ENCODE measurements at places on chromosomes 1 and 21. TPM values are rescaled to one million over a fixed set of nuclear protein-coding genes. Genes with fewer than 3 reads are reported as not detected.

DNA sequence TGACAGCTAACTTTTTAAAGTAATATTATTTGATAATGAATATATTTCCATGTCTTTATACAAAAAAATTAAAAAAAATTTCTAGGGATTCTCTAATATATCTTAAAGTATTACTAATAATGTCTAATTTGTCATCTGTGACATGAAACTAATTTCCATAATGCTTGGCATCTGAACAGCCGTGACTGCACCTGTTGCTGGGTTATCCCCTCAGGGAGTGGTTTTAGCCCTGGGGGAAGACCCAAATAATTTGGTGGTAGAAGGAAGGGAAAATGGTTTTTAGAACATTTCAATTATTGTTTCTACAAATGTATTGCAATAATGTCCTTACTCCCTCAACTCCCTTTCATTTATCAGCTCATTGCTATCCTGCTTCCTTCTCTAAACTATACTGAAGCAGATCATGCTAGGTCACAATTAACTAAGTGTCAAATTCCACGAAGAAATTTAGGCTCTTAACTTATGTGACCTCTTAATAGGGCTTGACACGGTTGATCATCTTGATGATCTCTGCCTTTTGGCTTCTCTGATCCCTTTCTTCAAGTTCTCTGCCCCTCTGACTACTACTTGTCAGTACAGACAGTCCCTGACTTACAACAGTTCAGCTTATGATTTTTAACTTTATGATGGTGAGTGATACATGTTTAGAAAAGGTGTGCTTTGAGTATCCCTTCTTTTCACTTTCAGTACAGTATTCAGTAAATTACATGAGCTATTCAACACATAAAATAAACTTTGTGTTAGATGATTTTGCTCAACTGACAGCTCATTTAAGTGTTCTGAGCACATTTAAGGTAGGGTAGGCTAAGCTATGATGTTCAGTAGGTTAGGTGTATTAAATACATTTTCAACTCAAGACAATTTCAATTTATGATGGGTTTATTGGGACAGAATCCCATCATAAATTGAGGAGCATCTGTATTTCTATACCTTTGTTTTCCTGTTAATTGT, 26.4 kb upstream of the DPH5 start:
- H3K27me3 ChIP-seq, result no peaks in the 10 kb centered on the region
- H3K4me1 ChIP-seq, result no peaks in the 10 kb centered on the region
- H3K4me3 ChIP-seq, result no peak overlapping the region
- no peak for DNase-seq
- H3K36me3 ChIP-seq, result peaks cover 8% of the 10 kb centered on the region

GRCh38 chr1:51863384-51863783, 15.1 kb downstream of the NRDC start:
- H3K4me3 ChIP-seq, result no peak overlapping the region
- no peak for DNase-seq
- H3K36me3 ChIP-seq, result peaks cover 15% of the 10 kb centered on the region
- H3K27ac ChIP-seq, result no peak overlapping the region
- H3K27me3 ChIP-seq, result no peaks in the 10 kb centered on the region
- peaks cover 37% of the 10 kb centered on the region for H3K4me1 ChIP-seq

GRCh38 chr1:153801028-153801625, 25.9 kb downstream of the SLC27A3 start:
- peak overlapping the region; percentile 23 for H3K27ac ChIP-seq
- H3K36me3 ChIP-seq, result peaks cover 13% of the 10 kb centered on the region
- peaks cover 37% of the 10 kb centered on the region for H3K4me1 ChIP-seq
- no peaks in the 10 kb centered on the region for H3K27me3 ChIP-seq
- DNase-seq, result no peak
- H3K4me3 ChIP-seq, result no peak overlapping the region

- H3K36me3 ChIP-seq, result no peaks in the 10 kb centered on the region
- no peak for DNase-seq
- no peaks in the 10 kb centered on the region for H3K27me3 ChIP-seq
- no peaks in the 10 kb centered on the region for H3K4me1 ChIP-seq
- H3K27ac ChIP-seq, result no peak overlapping the region
- no peak overlapping the region for H3K4me3 ChIP-seq
Measured at GRCh38 chr21:16420031-16420724, 690.4 kb downstream of the USP25 start.

DNA sequence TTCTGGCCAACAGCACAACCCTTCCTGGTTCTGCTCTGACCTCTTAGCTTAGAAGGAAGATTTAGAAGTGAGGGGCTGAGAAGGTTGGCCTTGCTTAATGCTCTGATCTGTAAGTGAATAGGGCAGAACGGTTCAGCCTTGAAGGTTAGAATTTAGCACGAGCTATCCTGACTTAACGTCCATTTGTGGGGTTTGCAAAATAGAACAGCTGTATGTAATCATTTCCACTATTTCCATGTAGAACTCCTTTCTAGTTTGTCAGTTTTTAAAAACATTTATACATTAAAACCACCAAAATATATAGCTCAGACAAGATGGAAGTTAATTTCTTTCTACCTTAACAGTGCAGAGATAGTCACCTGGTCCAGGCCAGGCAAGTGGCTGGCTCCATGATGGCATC, 89.9 kb downstream of the TBX19 start:
- DNase-seq, result no peak
- no peak overlapping the region for H3K27ac ChIP-seq
- no peak overlapping the region for H3K4me3 ChIP-seq
- no peaks in the 10 kb centered on the region for H3K36me3 ChIP-seq
- peaks cover 7% of the 10 kb centered on the region for H3K27me3 ChIP-seq
- H3K4me1 ChIP-seq, result no peaks in the 10 kb centered on the region

DNA sequence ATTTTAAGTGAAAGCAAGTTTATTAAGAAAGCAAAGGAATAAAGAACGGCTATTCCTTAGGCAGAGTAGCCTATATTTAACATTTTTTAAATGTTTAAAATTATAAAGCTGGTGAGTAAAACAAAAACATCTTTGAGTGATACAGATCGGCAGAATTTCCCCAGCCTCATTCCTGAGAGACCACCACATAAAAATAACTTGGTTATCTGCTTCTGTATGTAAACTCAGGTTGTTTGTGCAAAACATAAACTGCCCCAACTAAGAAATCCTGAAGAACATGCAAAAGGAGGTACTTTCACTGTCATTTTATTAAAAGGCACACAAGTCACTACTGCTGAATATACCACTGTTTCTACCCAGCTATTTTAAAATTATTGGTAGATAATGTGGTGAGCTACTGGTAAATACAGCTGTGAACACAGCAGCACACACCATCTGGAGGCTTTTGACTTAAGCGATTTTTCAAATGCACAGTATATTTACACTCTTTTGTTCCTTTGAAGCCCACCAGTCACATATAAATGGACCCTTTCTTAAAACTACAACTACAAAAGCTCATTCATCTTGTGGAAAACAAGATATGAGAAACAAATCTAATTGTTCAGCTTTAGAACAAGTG, 119.3 kb downstream of the RERE start:
- H3K27me3 ChIP-seq, result peaks cover 1% of the 10 kb centered on the region
- DNase-seq, result no peak
- no peak overlapping the region for H3K27ac ChIP-seq
- peaks cover 50% of the 10 kb centered on the region for H3K4me1 ChIP-seq
- H3K36me3 ChIP-seq, result peaks cover 7% of the 10 kb centered on the region
- no peak overlapping the region for H3K4me3 ChIP-seq

DNA sequence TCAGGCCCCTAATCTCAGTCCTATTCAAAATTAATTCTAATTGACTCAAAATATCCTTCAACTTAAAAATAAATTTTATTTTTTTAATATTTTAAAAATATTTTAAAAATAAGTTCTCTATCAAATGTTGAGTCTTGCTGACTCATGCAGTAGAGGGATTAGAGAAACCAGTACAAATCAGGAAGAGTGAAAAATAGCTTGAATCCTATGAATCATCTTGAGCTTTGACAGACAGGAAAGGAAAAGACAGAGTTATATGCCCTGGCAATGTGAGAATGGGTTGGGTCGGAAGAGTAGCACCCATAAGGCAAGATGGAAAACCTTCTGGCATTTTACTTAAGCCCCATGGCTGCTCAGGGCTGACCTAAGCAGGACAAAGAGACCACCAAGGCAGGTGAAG, 346.6 kb upstream of the RUNX1 start:
- no peak overlapping the region for H3K4me3 ChIP-seq
- H3K36me3 ChIP-seq, result peaks cover 1% of the 10 kb centered on the region
- H3K27ac ChIP-seq, result no peak overlapping the region
- no peak for DNase-seq
- H3K27me3 ChIP-seq, result no peaks in the 10 kb centered on the region

GRCh38 chr1:185440877-185441276, 123.8 kb upstream of the IVNS1ABP start:
- H3K27ac ChIP-seq, result no peak overlapping the region
- peaks cover 9% of the 10 kb centered on the region for H3K36me3 ChIP-seq
- peak overlapping the region; percentile 37 for H3K4me3 ChIP-seq
- H3K4me1 ChIP-seq, result peaks cover 32% of the 10 kb centered on the region

DNA sequence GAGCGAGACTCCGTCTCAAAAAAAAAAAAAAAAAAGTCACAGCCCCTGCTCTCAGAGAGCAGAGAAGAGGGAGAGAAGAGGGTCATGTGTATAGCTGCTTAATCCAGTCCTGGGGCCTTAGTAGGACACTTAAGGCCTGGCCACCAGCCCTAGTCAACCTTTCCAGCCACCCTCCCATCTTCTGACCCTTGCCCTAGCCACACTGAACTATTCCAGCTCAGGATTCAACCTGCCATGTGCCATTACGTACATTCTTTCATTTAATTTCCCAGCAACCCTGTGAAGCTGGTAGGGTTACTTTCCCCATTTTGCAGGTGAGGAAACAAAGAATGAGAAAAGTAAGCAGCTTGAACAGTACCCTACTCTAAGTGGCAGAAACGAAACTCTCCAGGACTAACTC, 9.0 kb downstream of the FOXO6 start:
- H3K4me3 ChIP-seq, result no peak overlapping the region
- no peak for DNase-seq
- peaks cover 27% of the 10 kb centered on the region for H3K27me3 ChIP-seq
- H3K4me1 ChIP-seq, result no peaks in the 10 kb centered on the region
- no peaks in the 10 kb centered on the region for H3K36me3 ChIP-seq
- no peak overlapping the region for H3K27ac ChIP-seq

DNA sequence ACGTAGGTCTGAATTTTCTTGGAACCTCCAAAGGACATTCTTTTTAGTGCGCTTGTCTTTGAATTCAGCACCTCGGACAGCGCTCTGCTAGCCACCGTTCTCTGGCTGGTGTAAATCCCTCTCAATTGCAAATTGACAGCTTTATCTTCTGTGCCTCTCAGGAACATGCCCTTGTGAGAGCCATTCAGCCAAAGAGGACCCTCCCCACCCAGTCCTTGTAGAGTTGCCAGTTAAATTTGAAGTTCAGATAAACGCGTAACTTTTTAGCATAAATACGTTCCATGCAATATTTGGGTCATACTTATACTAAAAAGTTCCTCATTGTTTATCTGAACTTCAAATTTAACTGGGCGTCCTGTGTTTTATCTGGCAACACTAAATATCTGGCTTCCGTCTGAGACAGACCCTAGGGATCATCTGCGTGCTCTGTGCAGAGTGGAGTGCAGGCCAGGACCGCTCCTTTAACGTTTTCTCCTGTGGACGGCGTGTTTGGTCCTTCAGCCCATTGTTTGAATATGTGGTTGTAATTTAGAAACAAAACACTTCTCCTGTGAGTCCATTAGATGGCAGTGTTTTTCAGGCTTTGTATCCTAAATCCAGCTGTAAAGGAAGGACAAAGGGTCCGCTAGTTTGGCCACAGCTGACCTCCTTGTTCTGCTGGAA, 7.0 kb downstream of the KCNAB2 start:
- H3K4me3 ChIP-seq, result no peak overlapping the region
- H3K27ac ChIP-seq, result no peak overlapping the region
- H3K27me3 ChIP-seq, result peaks cover 1% of the 10 kb centered on the region
- peaks cover 8% of the 10 kb centered on the region for H3K4me1 ChIP-seq
- peak; percentile 25 for DNase-seq
- H3K36me3 ChIP-seq, result peaks cover 21% of the 10 kb centered on the region

GRCh38 chr1:6267686-6268322, 6.9 kb upstream of the GPR153 start:
- H3K27ac ChIP-seq, result no peak overlapping the region
- DNase-seq, result no peak
- H3K36me3 ChIP-seq, result no peaks in the 10 kb centered on the region
- H3K4me3 ChIP-seq, result no peak overlapping the region
- H3K27me3 ChIP-seq, result no peaks in the 10 kb centered on the region

GRCh38 chr1:230342019-230342418, 84.1 kb downstream of the PGBD5 start:
- no peak overlapping the region for H3K4me3 ChIP-seq
- H3K27me3 ChIP-seq, result peaks cover 13% of the 10 kb centered on the region
- H3K36me3 ChIP-seq, result no peaks in the 10 kb centered on the region
- DNase-seq, result no peak

GRCh38 chr1:36937371-36937770, 96.9 kb downstream of the GRIK3 start:
- peaks cover 9% of the 10 kb centered on the region for H3K27me3 ChIP-seq
- H3K4me3 ChIP-seq, result no peak overlapping the region
- no peak for DNase-seq
- no peak overlapping the region for H3K27ac ChIP-seq
- no peaks in the 10 kb centered on the region for H3K4me1 ChIP-seq
- no peaks in the 10 kb centered on the region for H3K36me3 ChIP-seq

- H3K4me1 ChIP-seq, result peaks cover 80% of the 10 kb centered on the region
- peaks cover 2% of the 10 kb centered on the region for H3K36me3 ChIP-seq
- peaks cover 13% of the 10 kb centered on the region for H3K27me3 ChIP-seq
- no peak for DNase-seq
- H3K27ac ChIP-seq, result peak overlapping the region; percentile 87
- H3K4me3 ChIP-seq, result peak overlapping the region; percentile 80
Measured at GRCh38 chr1:117654493-117655219, 48.8 kb downstream of the TENT5C start.

DNA sequence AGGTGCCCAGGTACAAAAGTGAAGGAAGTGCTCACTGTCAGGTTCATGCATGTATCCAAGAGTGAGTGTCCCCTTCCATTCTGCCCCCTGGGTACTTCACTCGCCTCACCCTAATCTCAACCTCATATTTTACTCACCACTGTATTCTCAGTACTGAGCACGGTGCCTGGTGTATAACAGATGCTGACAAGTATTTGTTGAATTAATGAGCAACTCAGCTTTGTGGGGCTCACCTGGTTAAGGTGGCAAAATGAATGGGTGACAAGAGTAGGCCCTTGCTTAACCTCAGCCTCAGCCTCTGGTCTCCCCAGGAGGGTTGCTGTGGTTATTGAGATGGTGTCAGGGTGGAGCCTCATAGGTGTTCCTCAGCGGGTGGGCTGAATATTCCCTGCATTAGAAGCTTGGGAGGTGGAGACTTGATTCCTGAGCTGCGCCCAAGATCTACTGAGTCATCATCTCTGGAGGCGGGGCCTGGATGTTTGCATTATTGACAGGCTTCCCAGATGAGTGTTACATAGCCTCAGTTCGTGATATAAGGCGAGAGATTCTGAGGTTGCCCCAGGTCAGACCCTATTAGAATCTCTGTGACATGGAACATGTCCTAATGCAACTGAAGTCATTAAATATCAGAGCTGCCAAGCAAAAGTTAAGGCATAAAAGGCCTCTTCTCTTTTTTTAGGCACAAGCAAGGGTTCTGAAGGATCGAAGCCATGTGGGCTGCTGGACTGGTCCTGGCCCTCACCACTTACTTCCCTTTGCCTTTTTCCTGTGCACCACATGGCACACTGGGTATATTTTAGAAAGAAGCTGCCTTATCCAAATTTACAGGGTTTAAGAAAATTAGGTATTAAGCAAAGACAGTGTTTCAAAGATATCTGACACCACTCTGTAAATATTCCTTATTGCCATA, 39.2 kb downstream of the SYT6 start:
- H3K36me3 ChIP-seq, result no peaks in the 10 kb centered on the region
- peaks cover 12% of the 10 kb centered on the region for H3K4me1 ChIP-seq
- no peaks in the 10 kb centered on the region for H3K27me3 ChIP-seq
- no peak overlapping the region for H3K4me3 ChIP-seq

Gene FAM72C
- 11.3 TPM for total RNA-seq

Gene ICOSLG
- 6.4 TPM for total RNA-seq

Gene PGBD5
- total RNA-seq, result not detected

Gene GJA4
- not detected for total RNA-seq

Gene GJA8
- total RNA-seq, result not detected

All from activated T-helper 1 cell treated with anti-CD3 and anti-CD28 coated beads, Interleukin-12 subunit alpha, Interleukin-12 subunit beta, Interleukin-2, Interleukin-4 antibody, amounts not matched to agents 30 ng/mL and 10 ng/mL and 1 ng/mL, durations not matched to agents 14 hours and 24 hours and 36 hours (primary cell).